ENCODE measurements at places on chromosomes 4 and X. TPM values are rescaled to one million over a fixed set of nuclear protein-coding genes. Genes with fewer than 3 reads are reported as not detected.

The GAR1 gene
- total RNA-seq: 61.8 TPM

The FAM9A gene
- total RNA-seq: not detected

The CISD2 gene
- 43.9 TPM for total RNA-seq

The SMIM31 gene
- total RNA-seq: not detected

The HSFX2 gene
- total RNA-seq: not detected

The CT45A3 gene
- total RNA-seq: not detected

The DUSP21 gene
- total RNA-seq: not detected

The GAGE2A gene
- total RNA-seq: not detected

The TENT5D gene
- total RNA-seq: not detected

The RFC1 gene
- 83.0 TPM for total RNA-seq

The BMP15 gene
- not detected for total RNA-seq

The PNMA6F gene
- not detected for total RNA-seq

The GAGE12H gene
- not detected for total RNA-seq

The GAB1 gene
- total RNA-seq: 0.65 TPM

The EOLA2 gene
- total RNA-seq: 50.0 TPM

The PYURF gene
- total RNA-seq: 54.6 TPM

The ZBTB33 gene
- 14.6 TPM for total RNA-seq

The NCAPG gene
- 46.3 TPM for total RNA-seq

The GUCY1A1 gene
- total RNA-seq: not detected

The PDCL2 gene
- total RNA-seq: not detected

The TREX2 gene
- 1.1 TPM for total RNA-seq

The ADH4 gene
- not detected for total RNA-seq

Data from activated CD4-positive, alpha-beta T cell treated with anti-CD3 and anti-CD28 coated beads, Interleukin-2, amount 10 ng/mL, durations not matched to agents 24 days and 14 days (primary cell).